ENCODE measurements at places on chromosomes 2 and 18.

DNA sequence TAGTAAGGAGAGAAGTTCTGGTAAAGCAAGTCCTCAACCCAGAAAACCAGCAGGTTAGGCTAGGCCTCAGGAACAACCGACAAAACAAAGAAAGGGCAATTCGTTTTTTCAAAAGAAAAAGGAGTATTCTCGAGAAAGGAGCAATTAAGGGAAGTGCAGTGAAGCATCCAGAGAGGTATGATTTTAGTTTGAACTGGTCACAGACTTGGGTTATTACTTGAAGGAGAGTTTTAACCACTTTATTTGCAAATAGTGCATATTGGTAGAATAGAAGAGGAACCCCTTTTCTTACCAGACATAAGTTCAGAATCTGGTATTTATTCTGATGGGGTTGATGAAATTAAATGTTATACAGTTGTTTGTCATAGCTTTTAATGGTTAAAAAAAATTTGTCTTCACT lies 110.0 kb upstream of the GCFC2 start:
- no peak for DNase-seq

DNA sequence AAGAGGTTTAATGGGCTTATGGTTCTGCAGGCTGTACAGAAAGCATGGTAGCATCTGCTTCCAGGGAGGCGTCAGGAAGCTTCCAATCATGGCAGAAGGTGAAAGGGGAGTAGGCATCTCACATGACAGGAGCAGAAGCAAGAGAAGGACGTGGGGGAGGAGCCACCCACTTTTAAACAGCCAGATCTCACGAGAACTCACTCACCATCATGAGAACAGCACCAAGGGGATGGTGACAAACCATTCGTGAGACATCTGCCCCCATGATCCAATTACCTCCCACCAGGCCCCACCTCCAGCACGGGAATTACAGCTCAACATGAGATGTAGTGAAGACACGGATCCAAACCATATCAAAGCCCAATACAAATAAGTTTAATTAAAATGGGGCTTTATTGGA lies 113.8 kb downstream of the ATL2 start:
- no peak for DNase-seq

DNA sequence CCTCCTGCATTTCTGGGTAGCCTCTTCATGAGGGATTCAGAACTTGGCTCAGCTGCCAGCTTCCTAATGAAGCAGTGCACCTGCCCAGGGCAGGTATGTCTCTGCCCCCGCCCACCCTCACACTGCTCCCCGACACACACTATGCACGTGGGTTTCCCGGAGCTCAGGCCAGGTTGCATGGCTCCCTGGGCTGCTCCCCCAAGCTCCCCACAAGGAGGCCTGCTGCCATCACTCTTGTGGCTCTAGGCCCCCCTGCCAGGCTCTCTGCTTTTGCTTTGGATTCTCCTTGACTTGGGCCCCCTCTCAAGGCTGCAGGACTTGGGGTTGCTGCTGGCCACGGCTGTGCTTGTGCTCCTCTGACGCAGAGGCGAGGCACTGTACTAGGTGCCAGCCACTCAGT lies 43.6 kb downstream of the ADD2 start:
- DNase-seq: no peak

- DNase-seq: no peak
Observed at GRCh38 chr2:129165006-129165405, 814.5 kb upstream of the RAB6C start.

DNA sequence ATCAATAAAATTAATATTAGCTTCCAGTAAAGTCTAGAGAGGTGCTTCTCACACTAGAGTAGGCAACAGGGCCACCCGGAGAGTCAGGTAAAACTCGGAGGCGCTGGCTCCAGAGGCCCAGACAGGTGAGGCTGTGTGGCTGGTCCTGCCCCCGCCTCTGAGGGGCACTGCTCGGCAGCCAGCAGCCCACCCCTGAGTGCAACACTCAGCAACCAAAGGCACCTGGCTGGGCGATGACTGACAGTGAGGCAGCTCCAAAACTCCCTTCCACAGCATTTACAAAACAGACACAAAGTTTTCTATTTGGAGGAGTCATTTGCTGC lies 138.8 kb upstream of the ID2 start:
- no peak for DNase-seq

DNA sequence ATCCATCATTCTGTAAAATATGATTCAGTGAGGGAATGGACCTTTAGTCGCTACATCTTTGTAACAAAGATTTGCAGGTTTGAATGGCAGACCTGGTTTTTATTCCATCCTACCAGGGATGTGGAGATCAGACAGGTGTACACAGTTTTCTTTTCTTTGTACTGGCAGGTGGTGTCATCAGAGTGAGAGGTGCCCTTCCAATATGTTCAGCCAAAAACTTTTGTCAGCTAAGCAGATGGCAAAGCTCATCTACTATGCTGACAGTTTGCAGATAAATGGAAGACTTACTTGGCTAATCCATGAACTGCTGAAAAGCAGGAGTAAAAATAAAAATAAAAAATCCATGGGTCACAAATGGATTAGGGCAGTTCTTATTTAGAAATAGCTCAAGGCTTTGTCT lies 185.5 kb upstream of the DOK6 start:
- no peak for DNase-seq

DNA sequence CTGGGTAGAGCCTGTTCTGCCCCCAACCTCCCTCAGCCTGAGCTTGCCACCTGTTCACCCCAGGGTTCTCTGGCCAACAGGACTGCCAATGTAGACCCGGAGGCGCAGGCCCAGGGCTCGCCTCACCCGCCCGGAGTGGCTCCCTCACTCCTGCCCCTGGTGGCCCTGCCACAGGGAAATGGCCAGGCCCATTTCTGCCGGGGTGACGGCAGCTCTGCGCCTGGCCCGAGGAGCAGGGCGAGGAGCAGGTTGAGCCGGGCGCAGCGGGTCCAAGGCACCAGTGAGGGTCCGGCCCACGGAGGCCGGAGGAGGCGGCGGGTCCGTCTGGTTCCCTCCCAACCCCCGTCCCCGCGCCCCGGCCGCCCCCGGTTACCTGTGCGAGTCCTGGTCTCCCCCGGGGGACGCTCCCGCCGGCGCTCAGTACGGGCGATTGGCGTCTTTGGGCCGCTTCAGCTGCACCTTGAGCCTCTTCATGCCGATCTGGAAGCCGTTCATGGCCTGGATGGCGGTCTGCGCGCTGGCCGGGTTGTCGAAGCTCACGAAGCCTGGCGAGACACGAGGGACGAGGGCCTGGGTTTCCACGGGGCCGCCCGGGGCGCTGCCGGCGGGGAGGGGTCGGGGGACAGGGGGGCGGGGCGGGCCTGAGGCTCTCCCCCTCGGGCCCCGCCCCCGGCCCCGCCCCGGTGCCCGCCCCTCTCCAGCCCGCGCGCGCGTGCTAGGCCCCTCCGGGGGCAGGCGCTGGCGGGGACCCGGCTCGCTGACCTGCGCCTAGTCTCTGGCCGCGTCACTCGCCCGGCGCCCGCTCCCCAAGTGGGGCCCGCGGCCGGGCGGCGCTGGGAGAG lies 312.0 kb downstream of the CELF4 start:
- no peak for DNase-seq

DNA sequence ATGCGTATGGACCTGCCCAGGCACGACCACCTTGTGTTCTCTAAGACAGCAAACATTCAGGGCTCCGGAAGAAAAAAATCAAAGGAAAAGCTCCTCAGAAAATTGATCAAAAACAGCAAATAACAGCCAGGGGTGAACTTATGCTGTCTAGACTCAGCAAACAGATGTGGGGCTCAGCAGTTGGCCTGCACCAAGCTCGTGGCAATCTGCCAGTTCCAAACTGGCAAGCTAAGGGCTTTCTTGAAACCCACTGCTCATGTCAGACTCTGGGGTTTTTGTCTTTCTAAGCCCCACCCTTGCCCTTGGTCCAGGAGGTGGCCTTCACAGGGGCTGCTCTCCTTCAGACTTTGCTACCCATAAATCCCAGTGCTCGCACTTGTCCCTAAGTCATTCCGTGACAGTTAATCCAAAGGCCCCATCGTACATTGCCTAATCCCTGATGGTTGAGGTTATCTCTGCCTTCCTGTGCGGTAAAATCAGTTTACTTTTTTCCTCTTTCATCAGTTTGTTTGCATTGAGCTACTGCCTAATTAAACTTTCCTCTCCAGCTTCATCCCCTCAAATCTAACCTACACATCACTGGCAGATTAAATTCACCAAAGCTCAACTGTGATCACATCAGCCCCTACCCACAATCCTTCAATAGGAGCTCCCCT lies 408.0 kb downstream of the LRATD1 start:
- DNase-seq: no peak

DNA sequence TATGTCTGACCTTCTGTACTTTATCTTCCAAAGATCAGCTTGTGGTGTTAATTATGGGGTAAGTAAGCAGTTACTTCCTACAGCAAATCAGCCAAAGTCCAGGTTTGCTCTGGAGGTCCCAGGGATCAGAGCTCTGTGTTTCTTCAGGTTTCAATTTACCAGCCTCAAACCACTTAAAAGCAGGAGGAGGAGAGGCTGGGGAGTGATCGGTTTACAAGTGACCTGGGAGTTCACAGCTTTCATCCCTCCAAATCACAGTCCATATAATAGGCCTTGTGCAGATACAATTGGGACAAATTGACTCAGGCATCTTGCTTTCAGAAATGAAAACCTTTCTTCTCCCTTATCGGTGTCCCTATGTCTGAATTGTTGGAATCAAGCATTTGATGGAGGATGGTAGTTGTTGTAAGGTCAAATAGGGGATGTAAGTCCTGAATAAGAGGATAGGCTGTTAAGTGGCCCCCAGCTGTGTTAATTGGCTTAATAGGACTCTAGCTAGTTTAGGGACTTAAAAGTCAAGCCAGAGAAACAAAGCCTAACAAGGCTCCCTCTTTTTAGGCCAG lies 188.0 kb upstream of the NT5C1B start:
- no peak for DNase-seq

DNA sequence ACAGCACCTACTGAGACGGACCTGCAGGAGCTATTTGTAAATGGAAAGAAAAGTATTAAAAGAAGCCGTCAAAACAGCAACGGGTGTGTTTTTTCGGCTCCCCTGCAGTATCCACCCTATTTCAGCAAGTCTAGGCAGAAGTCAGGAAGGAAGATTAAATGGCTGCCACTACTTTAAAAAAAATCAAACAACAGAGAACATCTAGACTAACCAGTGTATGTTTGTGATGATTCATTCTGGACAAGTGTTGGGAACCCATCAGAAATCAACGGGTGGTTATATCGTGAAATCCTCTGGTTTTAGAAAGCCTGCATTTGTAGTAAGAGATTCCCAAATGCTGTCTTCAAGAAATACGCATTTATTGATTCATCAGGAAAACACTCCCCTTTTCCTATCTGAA lies 9.0 kb downstream of the PMAIP1 start:
- DNase-seq: no peak

GRCh38 chr2:175036582-175037018 lies 31.4 kb upstream of the CHN1 start:
- peak; percentile 25 for DNase-seq

GRCh38 chr2:238457927-238458324 lies 31.2 kb downstream of the ASB1 start:
- DNase-seq: peak; percentile 56

DNA sequence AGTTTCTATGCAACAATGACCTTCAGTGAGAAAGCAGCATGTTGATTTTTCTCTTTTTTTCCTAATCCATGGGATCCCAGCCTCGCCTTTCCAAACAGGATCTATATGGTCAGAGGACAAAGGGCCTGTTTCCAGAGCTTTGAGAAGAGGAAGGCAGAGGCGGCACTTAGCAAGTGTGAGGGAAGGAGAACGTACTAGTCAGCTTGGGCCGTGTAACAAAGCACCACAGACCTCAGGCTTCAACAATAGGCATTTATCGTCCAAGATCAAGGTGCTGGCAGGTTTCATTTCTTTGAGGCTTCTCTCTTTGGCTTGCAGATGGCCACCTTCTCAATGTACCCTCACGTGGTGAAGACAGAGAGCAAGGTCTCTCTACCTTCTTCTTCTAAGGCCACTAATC lies 7.3 kb upstream of the KCNF1 start:
- DNase-seq: no peak

DNA sequence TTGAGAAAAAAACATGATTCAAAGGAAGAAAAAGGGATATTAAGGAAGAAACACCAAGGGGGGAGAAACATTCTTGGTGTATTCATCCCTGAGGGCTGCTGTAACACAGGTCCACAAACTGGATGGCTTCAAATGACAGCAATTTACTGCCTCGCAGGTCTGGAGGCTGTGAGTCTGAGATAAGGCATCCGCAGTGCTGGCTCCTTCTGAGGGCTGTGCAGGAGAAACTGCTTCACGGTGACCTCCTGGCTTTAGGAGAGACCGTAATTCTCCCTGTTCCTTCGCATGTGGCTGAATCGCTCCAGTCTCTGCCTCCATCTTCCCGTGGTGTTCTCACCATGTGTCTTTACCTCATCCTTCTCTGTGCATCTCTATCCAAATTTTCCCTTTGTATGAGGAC lies 490.7 kb downstream of the EIPR1 start:
- no peak for DNase-seq

DNA sequence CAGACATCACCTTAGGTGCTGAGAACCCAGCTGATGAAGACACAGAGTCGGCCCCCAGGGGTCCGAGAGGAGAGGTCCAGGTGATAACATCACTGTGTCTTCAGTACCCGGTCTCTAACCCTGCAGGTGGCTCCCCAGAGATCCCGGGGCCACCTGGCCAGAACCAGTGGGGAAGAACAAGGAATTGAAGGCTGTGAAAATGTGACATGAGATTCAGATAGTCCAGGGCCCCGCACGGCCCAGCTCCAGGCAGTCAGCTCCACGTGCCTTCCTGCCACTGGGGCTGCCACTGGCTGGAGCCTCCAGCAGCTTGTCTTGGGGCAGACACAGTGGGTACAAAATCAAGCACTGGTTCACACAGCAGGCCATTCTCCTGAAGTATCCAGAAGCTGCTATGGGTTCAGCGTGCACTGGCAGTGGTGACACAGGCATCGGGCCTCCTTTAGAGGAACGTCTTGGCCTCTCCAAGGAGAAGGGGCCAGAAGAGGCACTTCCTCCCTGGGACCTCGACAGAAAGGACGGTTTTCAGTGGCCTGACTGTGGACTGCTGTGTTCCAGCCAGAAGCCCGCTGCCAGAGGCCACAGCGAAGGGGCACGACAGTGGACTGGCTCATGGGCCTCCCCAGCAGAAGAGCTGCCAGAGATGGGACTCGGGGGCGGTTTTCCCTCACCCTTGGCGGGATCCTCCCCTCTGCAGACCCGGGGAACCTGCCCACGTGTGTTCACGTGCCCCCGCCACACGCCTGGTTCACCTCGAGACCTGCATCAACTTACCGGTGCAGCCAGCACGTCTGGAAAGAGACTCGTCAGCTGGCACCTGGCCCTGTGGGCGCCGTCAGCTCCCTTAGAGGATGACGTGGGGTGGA lies 150.4 kb downstream of the HDAC4 start:
- no peak for DNase-seq

- DNase-seq: no peak
Observed at GRCh38 chr2:173571887-173572680, 217.4 kb downstream of the CDCA7 start.

- no peak for DNase-seq
Observed at GRCh38 chr2:106876699-106877098, 9.3 kb downstream of the ST6GAL2 start.

- no peak for DNase-seq
Observed at GRCh38 chr18:2714140-2714539, 58.6 kb downstream of the SMCHD1 start.

GRCh38 chr2:37020887-37021796 lies 54.8 kb upstream of the STRN start:
- DNase-seq: peak; percentile 9
